ENCODE measurements at places on chromosomes 2 and 18.

GRCh38 chr2:30994227-30995056 is 143.8 kb downstream of the GALNT14 start:
- no peak for DNase-seq

DNA sequence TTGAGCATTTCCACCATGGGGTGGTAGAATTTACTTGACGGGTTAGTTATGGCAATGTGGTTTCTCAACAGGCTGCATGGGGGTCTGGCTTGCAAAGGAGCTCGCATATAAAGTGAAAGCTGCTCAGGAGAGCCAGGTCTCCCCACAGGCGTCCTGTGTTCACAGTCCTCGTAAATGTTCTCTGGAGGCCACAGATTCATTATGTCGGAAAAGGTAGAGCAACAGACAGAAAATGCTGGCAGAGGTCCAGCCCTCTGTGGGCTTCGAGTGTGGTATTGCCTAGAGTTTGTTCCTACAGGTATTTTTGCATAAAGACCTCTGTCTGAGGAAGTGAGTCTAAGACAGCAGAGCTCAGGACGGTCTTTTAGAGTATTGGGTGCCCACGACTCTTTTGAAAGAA is 96.4 kb downstream of the CDCA7 start:
- no peak for DNase-seq

- DNase-seq = no peak
These were observed 83.8 kb downstream of the ADAM23 start for GRCh38 chr2:206527153-206527552.

DNA sequence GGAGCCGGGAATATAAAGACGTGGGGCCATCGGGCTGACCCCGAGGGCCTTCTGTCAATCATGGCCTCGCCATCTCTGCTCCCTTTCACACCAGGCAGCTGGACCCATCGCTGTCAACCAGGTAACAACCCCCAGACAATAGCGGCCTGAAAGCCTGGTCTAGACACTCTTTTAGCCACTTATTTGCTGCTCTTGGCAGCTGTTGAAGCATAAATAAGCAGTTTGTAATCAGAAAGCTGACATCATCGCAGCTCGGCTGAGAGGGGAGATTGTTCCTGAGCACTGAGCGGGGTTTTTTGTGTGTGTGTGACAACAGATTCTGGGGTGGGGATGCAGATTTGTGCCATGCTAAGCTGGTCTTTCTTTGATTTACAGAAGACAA is 423.6 kb upstream of the POU3F3 start:
- no peak for DNase-seq

DNA sequence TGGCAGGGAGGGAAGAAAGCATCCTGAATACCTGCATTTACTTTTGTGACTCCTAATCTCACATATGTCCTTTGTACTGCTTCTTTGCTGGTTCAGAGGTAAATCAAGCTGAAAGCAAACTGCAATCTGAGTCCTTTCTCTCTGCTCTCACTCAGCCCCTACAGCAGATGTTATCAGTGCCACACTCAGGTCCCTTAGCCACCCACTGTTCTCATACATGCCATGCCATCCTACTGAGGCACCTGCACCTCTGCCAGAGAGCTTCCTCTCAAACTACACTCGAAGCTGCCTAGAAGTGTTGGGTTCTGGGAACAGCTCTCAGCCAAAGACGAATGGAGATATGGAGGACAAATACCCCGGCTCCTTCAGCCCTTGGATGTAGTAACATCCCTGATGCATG is 244.5 kb downstream of the TXNL1 start:
- no peak for DNase-seq

- DNase-seq = no peak
These were observed 221.8 kb upstream of the CTAGE1 start for GRCh38 chr18:22639561-22639960.

- no peak for DNase-seq
These were observed 277.7 kb upstream of the HNRNPA3 start for GRCh38 chr2:176934869-176935415.

DNA sequence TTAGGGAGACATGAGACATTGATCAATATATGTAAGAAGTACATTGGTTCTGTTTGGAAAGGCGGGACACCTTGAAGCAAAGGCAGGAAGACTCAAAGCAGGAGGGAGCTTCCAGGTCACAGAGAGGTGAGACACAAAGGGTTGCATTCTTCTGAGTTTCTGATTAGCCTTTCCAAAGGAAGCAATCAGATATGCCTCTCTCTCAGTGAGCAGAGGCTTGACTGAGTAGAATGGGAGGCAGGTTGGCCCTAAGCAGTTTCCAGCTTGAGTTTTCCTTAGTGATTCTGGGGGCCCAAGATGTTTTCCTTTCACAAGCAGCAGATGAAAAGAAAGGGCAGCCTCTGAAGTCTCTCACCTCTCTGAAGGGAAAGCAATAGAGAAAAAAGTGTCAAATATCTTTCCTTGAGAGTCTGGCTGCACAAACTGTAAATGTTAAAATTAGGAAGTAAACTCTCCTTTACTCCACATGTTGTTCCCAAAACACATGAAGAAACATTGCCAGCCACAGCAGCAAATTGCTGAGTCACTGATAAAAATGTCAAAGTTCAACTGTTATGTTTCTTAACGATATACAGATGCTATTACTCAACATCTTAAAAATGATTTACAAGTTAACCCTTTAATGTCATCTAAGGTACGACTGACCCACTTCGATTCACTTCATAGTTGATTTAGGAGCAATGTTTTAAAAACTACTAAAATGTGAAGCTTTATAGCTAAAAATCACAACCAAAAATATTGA is 40.3 kb downstream of the CYB5A start:
- peak; percentile 35 for DNase-seq

DNA sequence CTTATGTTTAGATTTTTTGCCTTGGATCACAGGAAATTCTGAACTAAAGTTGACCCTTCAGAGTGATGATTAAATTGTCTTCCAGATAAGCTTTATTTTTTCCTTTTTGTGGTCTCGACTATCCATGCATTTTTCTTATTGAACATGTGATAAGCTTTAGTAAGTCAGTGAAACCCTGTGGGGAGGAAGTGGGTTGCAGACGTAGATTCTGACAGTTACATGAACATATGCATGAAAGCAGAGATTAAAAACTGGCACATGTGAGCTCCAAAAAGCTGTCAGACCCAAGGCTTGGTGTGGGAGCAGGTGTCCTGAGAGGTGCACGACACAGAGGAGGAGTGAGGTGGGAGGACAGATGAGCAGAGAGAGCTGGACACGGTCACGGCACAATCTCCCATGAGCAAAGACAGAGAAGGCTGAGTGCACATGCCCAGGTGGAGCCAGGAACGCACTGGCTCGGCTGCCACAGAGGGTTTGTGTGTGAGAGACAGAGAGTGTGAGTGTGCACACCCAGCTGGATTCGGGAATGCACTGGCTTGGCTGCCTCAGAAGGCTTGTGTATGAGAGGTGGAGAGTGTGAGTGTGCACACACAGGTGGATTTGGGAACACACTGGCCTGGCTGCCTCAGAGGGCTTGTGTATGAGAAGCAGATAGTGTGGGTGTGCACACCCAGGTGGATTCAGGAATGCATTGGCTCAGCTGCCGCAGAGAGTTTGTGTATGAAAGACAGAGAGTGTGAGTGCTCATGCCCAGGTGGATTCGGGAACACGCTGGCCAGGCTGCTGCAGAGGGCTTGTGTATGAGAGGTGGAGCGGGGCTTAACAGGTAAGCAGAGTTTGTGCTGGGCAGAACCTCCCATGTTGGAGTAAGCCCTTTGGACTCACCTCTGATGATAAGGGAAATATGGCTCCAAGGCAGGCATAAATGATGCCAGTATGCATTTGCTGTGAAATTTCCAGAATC is 849.1 kb upstream of the SALL3 start:
- DNase-seq = no peak

GRCh38 chr2:37829616-37830395 is 95.3 kb upstream of the RMDN2 start:
- no peak for DNase-seq

GRCh38 chr2:42844366-42844765 is 52.0 kb upstream of the HAAO start:
- DNase-seq = no peak

DNA sequence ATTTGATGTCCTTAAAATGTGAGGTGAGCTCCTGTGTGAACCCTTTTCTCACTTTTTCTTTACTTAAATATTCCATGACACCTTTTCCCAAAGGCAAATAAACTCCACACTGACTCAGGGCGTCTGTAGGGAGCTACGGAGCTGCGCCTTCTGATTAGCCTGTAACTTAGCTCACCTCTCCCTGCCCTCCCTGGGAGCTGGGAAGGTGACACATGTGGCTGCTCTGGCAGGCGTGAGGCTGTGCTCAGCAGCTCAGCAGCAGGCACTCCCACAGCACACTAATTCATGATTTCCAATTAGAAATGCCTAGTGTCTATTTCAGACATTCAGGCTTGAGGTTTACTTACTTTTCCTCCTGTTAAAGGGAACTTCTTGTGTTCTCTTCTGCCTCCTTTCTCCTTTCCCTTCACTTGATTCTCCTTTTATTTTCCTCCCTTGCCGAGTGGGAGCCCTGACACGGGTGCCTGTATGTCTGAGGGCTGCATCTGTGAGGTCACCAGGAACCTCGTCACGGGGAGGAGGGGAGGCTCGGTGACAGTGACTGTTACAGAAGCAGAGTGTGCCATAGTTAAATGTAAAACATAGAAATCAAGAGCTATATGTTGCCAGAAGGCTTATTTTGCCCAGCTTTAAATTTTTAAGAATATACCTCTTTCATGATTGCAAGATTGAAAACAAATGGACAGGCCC is 437.1 kb downstream of the DCDC2C start:
- no peak for DNase-seq

DNA sequence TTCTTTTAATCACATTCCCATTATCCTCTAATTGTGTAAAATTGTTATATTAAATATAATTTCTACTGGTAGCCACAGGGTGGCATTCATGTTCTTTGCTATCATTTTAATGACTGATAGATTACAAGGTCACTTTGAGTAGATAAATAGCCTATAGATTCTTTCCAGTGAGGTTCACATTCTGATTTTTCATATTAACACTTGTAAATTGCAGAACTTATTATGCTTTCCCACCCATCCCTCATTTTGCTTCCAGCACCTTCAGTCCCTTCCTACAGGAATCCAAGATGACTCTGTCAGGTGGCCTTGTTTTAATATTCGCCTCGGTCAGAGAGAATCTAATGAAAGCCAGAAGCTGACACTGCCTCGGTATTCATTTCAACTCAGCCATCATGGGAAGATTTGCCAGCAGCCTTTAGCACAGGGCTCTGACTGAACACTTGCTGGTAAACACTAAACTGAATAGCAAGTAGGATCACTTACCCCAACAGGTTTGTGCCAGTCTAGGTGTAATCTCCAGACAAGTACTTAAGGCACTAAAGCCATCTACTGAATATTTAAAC is 101.2 kb upstream of the FSHR start:
- no peak for DNase-seq

GRCh38 chr2:138504546-138505235 is 3.1 kb downstream of the SPOPL start:
- DNase-seq = no peak

- DNase-seq = no peak
These were observed 380.7 kb upstream of the CELF4 start for GRCh38 chr18:37946324-37946723.

GRCh38 chr2:85830645-85831044 is 58.1 kb downstream of the ST3GAL5 start:
- DNase-seq = no peak

DNA sequence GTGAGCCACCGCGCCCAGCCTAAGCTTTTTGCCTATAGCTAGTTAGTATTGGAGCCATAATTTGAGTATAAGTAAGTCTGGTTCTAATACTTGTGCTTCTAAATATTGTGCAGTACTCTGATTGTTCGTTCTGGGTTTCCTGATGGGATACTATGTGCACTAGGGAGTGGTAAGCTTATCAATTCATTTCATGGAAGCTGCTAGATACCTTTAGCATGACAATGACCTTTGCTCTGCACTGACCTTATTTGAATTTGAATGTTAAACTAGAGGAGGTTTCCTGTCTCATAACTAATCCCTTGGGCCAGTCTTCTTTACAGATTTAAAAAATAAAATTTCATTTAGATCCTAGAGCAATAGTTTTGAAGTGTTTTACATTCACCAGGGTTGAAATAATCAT is 125.1 kb downstream of the GPD2 start:
- DNase-seq = no peak

DNA sequence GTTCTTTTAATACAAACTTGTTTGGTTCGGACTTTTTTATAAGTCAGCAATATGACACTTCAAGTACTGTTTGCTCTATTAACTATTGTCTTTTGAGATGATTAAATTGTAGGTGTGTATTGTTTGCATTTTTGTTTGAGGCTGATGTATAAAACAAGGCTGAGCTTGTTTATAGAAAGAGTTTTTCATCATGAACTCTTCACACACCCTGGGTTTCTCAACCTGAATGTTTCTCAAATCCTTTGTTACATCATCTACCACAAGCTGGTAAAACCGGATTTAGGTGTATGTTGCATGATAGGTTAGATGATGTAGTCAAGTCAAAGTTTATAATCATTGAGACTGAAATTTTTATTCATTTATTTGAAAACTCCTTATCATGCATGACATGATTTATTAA is 335.2 kb upstream of the LRATD1 start:
- no peak for DNase-seq

- no peak for DNase-seq
These were observed 64.4 kb downstream of the GFPT1 start for GRCh38 chr2:69322631-69323030.

DNA sequence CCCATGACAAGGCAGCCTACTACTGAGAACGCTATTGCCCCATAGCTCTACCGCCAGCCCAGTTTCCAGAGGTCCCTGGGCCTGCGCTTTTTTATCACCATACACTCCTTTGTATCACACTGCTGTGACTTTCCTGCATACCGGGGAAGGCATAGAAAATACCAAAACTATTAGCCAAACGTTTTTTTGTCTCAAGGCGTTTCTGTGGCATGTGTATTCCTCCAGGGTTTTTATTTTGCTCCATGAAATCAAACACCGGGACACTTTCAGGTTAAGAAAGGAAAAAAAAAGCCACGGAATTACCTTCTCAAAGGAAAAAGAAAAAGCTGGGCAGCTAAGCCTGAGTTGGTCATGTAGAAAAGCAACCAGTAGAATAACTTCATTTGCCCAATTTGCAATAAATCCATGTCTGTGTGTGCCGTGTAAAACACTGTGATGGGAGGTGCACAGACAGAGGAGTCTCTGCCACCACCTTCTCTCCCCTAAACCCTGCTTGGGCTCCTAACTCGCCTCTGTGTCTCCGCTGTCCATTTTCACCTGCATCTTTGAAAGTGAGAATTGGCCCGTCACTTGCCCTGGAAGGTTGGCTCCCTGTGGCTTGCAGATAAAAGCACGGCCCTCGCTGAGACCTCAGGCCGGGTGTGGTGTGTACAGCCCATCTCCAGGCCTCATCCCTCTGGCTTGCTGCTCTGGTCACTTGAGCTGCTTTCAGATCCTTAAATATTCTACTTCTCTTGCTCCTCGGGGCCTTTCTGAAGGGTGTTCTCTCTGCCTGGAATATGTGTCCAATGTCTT is 1.7 kb downstream of the AMER3 start:
- no peak for DNase-seq

- DNase-seq = no peak
These were observed 1097.9 kb upstream of the CNTNAP5 start for GRCh38 chr2:122927197-122927596.

GRCh38 chr18:809985-810642 is 1.9 kb downstream of the YES1 start:
- DNase-seq = no peak
